ENCODE measurements at places on chromosomes 7 and 10.

- DNase-seq = no peak
Observed at GRCh38 chr10:125160856-125161706, 718 bp upstream of the CTBP2 start.

GRCh38 chr7:28381466-28381865 is 30.9 kb upstream of the CREB5 start:
- no peak for DNase-seq

DNA sequence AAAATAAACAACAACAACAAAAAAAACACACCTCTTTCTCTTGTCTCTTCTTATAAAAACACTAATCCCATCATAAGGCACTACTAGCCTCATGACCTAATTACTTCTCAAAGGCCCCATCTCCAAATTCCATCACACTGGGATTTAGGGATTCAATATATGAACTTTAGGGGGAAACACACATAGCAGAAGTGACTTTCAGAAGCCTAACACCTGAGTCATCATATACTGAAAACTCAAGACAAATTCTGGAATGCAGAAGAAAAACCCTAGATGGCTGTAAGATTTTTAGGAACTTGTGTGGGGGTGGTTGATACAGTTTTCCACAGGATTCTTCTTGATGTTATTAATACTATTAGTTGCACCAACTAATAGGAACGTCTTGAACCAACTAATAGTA is 33.7 kb upstream of the CSTF2T start:
- DNase-seq = no peak

GRCh38 chr10:49139846-49140195 is 6.0 kb upstream of the FAM170B start:
- DNase-seq = no peak

- DNase-seq = no peak
Observed at GRCh38 chr10:20004087-20004523, 187.9 kb downstream of the PLXDC2 start.

- DNase-seq = no peak
Observed at GRCh38 chr10:14124941-14125340, 205.8 kb downstream of the FRMD4A start.

DNA sequence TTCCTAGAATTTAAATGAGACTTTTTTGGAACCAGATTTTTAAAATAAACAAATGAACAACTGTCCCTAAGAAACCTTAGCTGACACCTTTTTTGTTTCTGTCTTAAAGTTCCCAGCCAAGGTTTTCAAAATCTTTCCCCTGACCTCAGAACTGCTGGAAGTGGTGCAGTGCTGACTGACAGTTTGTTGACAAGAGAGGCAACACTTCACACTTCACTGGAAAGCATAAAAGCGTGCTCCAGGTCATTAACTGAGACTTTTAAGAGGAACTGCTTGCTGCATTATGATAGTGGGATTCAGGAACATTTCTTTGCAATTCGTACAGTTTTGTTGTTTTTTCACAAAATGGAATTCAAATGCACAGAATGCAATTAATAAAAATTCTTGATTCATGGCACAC is 36.2 kb downstream of the SYPL1 start:
- DNase-seq = no peak

- DNase-seq = no peak
Observed at GRCh38 chr10:115659616-115660015, 566.5 kb downstream of the ATRNL1 start.

GRCh38 chr10:7107285-7107684 is 303.5 kb downstream of the SFMBT2 start:
- DNase-seq = no peak

DNA sequence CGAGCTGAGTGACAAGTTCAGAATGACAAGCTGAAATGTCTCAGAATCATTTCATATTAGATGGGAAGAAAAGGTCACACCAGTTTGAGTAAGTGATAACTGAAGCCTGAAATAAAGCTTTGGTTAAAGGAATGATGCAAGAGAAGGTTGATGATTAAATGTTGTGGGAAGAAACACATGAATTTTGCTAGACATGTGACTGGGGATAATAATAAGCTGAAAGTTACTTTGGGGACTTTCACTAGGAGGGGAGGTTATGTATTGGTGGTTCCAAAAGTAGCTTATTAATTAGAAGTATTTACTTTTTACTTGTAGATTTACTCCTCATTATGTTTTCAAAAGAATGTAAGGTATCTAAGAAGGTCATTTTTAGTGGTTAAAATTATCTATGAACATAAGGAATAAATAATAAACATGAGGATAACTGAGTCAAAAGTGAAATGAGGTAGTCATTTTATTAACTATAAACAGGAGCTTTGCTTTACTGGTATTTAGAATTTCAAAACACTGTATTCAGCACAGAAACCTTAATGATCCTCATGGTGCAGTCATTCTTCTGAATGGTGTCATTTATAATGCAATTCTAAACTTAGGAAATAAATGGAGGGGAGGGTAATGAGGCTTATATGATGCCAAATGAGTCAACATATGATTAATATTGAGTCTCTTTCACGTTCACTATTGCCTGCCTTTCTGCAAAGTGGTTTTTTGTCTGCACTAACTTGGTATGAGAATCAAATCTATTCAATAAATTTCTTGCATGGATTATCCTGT is 63.7 kb downstream of the PRKG1 start:
- no peak for DNase-seq

GRCh38 chr7:64884085-64884912 is 18.8 kb upstream of the ZNF273 start:
- no peak for DNase-seq

- DNase-seq = no peak
Observed at GRCh38 chr10:1657479-1657878, 79.8 kb downstream of the ADARB2 start.

DNA sequence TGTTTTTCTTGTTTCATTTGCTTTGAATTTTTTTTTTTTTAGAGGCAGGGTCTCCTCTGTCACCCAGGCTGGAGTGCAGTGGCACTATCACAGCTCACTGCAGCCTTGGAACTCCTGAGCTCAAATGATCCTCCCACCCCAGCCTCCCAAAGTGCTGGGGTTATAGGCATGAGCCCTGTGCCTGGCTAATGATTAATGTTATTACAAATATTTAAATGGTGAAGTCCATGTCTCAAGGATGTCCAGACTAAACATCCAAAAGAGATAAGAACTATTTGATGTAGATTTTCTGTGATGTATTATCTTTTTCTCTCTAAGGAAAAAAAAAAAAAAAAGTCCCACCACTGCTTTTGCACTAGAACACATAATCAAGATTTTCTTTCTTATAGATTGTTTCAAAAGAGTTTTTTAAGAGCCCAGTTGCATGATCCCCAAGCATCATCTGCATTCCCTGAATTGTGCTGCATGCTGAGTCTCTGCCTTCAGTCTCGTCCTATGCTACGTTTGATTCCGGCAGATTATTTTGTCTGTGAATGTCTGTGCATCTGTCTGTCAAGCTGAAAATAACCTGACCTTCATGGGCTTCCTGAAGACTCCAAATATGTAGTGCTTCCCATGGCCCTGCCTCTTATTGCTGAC is 33.4 kb downstream of the MACROH2A2 start:
- no peak for DNase-seq

DNA sequence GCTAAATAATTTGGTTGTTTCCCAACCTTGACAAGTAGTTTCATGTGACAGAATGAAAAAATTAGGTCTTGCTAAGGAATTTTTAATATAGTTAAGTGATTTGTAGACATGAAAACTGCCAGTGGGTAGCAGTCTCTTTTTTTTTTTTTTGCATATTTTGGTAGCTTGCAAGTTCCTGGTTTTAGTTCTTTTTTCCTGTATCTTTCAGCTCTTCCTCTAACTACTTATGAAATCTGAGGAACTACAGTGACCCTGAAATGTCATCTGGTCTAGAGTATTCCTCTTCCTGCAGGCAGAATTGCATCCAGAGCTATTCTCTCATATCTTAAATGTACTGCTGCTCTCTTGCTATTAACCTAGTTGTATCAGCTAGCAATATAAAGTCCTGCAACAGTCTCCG is 160.4 kb downstream of the HDAC9 start:
- no peak for DNase-seq

- DNase-seq = no peak
Observed at GRCh38 chr7:138872576-138872975, 74.6 kb upstream of the ATP6V0A4 start.

DNA sequence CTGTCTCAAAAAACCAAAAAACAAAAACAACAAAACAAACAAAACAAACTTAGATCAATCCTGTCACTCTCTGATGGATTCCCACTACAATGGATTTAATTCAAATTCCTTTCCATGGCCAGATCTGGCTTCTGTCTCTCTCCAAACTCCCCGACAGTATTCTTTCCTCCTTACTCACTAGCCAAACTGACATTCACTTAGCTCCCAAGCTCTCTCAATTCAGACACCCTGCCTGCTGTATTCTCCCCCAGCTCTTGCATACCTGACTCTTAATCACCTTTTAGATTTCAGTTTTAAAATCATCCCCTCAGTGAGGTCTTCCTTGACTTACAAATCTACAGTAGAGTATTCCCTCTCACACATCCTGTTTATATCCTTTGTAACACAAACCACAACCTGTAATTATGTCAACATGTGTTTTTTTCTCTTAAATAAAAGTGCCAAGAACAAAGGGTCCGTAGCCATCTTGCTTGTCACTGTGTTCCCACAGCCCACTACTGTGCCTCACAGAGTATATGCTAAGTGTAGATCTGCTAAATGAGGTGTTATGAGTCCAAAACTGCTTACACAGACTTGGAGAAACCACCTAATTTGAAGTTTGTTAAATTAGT is 14.4 kb downstream of the HERPUD2 start:
- DNase-seq = no peak

GRCh38 chr7:129169171-129169671 is 19.2 kb upstream of the SMO start:
- DNase-seq = no peak

DNA sequence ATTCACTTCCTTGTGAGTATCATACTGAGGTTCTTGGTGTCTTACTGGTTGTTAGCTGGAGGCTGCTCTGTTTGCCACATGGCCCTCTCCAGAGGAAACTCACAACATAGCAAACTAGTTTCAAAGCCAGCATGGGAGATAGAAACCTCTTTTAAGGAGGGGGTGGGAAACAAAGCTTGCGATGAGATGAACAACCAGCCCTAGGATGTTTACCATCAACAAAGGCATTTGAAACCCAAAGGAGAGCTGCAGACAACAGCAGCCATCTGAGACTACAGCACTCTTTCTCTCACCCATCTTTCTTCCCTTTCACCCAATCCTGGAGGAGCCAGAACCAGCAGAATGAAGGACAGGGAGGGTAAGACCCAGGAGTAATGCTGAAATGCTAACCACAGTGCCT is 182.1 kb downstream of the NEBL start:
- DNase-seq = no peak

- DNase-seq = no peak
Observed at GRCh38 chr7:133727476-133728214, 399.5 kb upstream of the LRGUK start.

- DNase-seq = no peak
Observed at GRCh38 chr10:2244471-2244870, 507.1 kb upstream of the ADARB2 start.

DNA sequence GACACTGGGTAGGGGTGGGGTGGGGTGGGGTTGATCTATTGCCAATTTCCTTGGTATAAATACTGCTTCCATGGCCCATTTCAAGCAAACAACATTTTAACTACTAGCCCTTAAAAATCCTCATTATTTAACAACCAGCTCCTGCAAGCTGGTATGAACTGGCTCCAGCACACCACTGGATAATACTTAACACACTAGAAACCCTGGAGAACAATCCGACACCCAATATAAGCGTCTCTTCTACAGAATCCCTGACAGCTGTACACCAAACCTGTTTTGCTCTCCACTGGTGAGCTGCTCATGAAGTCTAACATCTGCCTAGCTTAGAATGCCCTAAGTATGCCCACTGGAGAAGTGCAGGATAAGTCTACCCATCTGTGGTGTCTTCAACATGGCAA is 116.8 kb downstream of the HIPK2 start:
- DNase-seq = no peak

DNA sequence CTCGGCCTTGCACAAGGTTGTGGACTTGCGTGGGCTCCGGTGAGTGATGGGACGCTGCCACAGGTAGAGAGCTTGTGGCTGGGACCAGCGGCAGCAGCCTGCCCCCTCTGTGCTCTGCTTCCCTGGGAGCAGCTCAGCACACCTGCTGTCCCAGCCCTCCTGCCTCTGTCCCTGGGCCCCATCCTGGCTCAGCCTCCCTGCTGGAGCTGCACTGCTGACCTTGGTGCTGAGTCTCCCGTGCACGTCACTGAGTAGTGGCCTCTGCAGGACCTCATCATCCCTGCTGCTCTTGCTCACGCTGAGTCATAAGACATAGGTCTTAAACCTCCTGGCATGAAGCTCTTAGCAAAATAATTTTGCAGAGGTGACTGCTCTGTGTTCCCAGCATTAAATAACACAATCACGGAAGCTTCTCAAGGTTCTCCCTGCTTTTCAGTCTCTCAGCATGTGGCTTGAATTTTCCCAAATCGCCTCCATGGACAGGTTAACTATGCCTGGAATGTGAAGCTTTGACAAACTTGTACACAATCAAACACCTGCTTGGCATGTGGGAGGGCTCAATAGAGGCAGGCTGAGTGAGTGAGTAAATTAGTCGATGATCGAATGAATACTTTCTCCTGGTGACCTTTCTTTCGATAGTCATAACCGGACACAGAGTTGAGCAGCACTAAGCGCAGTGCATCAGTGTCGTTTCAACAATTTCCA is 63.8 kb upstream of the NPS start:
- no peak for DNase-seq

- DNase-seq = no peak
Observed at GRCh38 chr7:2018569-2019460, 213.9 kb downstream of the MAD1L1 start.

GRCh38 chr10:52314822-52315552 is 906 bp downstream of the DKK1 start:
- DNase-seq = no peak

DNA sequence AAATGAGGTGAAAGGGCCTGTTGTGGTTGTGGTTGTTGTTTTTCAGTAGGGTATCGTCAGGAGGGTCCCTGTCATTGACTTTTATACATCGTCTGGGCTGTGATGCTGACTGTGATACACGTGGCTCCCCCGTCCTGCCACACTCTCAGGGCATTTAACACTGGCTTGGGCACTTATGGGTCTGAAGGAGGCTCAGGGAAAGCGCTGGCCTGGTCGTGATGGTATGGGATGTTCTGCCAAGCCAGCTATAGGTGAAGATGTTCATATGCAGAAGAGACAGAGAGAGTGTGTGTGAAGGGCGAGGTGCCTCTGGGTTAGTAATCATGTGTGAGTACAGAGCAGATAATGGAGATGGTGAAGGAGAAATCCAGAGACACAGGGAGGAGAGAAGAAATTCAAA is 158.5 kb downstream of the PRPF18 start:
- DNase-seq = no peak

DNA sequence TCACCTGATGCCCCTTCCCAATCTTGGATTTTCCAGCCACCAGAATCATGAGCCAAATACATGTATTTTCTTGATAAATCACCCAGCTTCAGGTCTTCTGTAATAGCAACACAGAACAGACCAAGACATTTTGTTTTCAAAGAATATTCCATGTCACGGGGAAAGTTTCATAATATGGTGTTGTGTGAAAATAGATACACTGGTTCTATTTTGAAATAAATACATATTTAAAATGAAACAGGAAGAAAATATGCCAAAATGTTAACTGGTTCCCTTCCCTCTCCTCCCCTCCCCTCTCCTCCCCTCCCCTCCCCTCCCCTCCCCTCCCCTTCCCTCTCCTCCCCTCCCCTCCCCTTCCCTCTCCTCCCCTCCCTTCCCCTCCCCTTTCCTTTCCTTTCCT is 30.3 kb upstream of the CAMK1D start:
- no peak for DNase-seq

GRCh38 chr10:95513008-95513589 is 48.1 kb downstream of the SORBS1 start:
- no peak for DNase-seq

GRCh38 chr7:71021131-71021530 is 110.8 kb upstream of the GALNT17 start:
- DNase-seq = no peak
